ENCODE measurements at places on chromosomes 1 and 21.

GRCh38 chr1:11985171-11985570 lies 4.9 kb downstream of the MFN2 start:
- DNase-seq = no peak

GRCh38 chr1:201260648-201261311 lies 22.5 kb upstream of the PKP1 start:
- no peak for DNase-seq

GRCh38 chr1:39395357-39395831 lies 96.0 kb upstream of the BMP8A start:
- DNase-seq = no peak

DNA sequence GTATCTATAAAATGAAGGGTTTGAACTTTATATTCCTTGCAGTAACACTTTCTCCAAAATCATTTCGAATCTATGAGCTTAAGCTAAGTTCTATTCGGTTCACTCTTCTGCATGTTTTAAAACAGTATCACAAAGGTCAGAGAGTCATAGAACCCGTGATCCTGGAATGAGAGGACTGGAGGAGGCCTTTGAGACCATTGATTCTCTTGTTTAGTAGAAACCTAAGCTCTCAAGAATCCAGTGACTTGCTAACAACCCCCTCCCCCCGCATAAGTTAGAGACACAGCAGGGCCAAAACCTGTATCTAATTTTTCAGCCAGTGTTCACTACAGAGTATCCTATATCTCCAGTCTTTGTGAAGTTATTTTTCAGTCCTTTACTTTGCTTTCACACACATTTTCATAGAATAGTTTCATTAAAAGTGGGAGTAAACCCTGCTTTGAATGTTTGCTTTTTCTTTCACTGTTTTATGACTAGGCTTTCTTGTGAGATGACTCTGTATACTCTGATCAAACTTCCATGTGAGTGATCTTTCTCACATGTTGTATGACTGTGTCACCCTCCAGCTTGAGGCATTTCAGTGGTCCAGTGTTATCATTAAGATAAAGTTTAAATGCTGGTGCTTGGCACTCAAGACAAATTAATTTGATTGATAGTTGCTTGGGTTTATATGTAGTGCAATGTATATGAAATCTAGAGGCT lies 275.4 kb upstream of the SGIP1 start:
- no peak for DNase-seq

GRCh38 chr1:19918057-19918456 lies 5.4 kb downstream of the PLA2G2E start:
- peak; percentile 84 for DNase-seq

- DNase-seq = no peak
These were observed 31.3 kb downstream of the INKA2 start for GRCh38 chr1:111707906-111708305.

Measured in activated CD8-positive, alpha-beta memory T cell treated with anti-CD3 and anti-CD28 coated beads, Interleukin-2, amount 10 ng/mL, durations not matched to agents 7 days and 5 days (primary cell).